NB4 (cell line): ENCODE measurements at places on chromosomes 16 and 17.
A peak's percentile ranks its signal among the peaks of the same experiment; 100 is the strongest.

GRCh38 chr16:25390761-25391160 is 133.1 kb upstream of the ZKSCAN2 start:
- DNase-seq = no peak

DNA sequence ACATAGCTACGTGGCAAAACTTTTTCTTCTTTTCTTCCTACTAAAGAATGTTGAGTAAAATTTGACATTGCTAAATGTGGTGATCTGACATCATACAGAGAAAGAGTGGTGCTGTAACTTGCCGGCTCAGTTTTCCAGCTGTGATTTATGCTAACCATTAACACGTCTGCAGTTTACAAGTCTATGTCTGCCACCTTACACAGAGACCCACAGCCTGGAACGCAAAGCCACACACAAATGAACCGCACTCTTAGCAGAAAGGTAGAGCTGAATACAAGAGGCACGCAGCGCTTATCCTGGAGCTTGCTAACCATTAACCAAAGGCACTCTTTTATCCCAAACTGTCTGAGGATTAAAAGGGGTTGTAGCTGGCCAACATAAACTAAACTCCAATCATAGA is 31.9 kb downstream of the CACNG1 start:
- no peak for DNase-seq

DNA sequence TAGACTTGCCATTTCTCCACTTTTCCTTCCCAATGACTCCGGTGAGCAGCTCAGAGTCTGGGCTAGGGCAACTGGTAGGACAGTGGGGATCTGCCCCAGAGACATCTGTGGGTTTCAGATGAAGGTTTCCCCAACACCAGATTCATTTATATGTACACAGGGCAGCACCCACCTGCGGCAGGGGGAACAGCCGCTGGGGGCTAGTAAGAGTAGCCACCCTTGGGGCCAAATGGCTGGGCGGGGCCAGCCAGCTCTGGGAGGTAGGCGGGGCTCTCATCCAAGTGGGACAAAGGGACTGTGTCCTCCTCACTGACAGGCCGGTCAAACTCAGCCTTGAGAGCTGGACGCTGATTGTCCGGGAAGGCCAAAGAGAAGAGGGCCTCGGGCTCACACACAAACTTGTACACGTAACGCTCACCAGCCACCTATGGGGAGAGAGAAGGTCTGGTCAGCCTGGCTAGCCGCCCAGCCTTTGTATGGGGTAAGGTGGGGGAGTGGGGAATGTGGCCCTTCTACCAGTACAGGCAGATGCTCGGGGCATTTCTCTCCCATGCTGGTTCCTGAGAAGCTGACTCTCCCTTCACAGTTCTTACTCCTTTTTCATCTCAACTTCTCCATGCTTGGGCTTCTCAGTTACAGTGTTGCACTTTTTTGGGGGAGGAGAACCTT is 17.7 kb downstream of the ETV4 start:
- no peak for DNase-seq

DNA sequence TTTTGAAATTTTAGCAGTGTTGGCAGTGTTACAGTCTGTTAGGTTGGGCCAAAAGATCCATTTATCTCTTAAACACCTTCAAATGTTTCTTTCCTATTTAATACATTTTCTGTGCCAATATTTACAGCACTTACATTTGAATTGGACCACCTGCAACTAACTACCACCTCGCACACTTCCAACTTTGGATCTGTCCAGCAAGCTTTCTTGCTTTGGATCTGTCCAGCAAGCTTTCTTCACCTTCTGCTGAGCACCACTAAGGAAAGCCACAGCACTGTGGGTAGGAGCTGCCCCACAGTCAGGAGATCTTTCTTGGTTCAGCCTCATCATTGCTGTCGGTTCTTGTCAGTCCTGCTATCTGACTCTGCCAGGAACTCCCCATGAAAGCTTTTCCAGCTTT is 129.3 kb downstream of the PHKB start:
- no peak for DNase-seq

DNA sequence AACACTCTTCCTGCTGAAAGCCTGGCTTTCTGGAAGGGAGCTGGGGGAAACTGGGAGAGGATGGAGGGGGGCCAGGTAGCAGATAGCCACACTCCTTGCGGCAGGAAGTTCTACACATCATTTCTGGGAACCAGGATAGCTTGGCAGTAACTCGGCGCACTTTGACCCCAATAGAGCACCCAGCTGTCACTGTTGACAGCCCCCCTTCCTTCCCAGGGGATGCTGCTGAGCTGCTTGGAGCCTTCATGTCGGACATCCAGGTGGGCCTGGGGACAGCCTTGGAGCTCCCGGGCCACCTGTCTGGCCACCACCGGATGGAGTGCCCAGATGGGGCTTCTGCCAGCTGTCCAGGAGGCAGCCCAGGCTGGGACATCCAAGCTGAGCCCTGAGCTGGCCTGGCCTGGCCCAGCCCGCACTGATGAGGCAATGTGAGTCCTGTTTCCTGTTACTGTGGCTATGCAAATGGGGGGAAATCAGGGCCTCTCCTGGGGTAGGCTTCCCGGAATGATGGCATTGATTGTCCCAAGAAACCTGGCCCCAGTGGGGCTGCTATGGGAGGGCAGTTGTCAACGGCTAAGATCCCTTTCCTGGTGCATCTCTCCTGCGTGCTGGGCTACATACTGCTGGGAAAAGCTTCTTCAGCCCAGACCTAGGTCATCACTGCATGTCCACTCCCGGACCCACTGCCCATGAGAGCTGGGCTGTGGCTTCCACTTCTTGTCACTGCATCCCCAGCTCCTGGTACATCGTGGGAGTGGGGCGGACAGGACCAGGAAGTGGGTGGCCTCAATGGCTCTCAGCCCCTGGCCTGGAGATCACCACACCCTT is 50.0 kb downstream of the SOCS1 start:
- peak; percentile 52 for DNase-seq

DNA sequence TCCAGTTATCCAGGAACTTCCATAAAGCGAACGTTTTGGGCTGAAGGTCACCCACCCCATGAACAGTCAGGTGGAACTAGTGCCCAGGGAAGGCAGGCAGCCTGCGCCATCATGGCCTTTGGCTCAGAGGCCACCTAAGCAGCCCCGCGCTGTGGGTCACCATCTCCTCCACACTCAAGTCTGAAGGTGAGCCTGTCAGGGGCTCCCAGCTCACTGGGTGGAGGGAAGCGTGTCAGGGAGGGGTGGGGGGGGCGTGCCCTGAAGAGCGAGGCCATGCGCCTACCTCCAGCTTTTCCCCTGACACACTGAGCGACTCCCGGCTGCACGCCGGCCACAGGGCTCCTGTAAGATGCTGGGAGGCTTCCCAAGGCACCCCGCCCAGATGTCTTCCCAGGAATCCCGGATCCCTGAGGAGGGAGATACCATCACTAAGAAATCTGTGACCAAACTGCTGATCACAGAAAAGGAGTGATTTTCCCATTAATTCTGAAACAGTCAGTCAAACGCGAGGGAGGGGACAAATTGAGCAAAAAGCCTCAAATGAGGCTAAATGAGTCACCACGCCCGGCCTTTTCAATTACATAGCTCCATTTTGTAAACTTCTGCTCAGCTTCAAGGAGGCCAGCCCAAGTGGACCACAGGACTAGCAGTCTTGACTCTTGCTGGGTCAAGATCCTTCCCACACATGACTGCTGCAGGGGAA is 26.5 kb upstream of the SLC25A19 start:
- DNase-seq = peak; percentile 83

GRCh38 chr16:69318177-69318910 is 7.2 kb downstream of the VPS4A start:
- no peak for DNase-seq

GRCh38 chr17:79977708-79978547 is 57.7 kb downstream of the TBC1D16 start:
- no peak for DNase-seq

GRCh38 chr16:67301080-67301782 is 21.9 kb downstream of the PLEKHG4 start:
- DNase-seq = no peak

DNA sequence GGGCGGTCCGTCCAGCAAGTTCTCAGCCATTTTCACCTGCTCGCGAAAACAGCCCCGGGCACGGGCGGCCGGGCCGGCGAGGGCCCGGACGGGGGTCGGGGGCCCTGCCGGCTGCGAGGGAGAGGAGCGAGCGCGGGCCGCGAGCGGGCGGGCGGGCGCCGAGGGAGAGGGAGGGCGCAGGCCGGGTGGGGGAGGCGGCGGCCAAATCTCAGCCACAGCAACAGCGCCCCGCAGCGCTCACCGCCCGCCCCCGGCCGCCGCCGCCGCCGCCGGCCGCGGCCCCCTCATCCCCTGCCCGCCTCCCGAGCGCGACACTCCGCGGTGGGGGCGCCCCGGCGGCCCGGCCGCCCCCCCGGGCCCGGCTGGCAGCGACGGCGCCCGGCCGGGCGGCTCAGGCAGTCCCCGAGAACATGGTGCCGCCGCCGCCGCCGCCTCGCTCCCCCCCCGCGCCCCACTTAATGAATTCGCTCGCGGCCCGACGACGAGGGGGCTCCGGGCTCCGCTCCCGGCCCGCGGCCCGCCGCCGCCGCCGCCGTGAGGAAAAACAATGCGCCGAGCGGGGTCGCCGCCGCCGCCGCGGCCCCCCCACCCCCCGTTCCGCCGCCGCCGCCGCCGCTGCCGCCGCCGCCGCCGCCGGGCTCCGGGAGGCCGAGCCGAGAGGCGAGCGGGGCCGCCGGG is 487 bp downstream of the CREBBP start:
- peak; percentile 74 for DNase-seq

- DNase-seq = no peak
These were observed 39.7 kb downstream of the PIK3R5 start for GRCh38 chr17:8925808-8926207.

DNA sequence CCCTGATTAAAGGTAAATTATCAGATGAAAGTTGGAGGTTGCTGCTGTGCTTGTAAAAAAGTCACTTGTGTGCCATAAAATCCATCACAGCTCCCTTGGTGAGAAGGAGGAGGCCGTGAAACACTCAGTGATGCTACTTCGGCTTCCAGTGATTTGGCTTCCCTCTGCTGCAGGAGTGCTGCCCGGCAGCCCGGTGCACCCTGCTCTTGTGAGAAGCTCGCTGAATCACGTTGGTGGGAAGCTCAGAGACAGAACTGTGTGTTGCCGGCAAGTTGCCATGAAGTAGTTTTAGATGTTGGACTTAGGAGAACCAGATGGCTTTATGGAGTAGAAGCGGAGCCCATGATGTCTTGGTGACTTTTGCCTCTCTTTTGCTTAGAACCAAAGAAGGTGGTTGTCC is 33.3 kb downstream of the MSI2 start:
- no peak for DNase-seq

- no peak for DNase-seq
These were observed 22.2 kb downstream of the SOST start for GRCh38 chr17:43736389-43736788.

GRCh38 chr17:36691606-36692005 is 90.2 kb downstream of the MRM1 start:
- DNase-seq = no peak

GRCh38 chr17:41002814-41003213 is 3.1 kb upstream of the KRTAP3-2 start:
- DNase-seq = no peak

DNA sequence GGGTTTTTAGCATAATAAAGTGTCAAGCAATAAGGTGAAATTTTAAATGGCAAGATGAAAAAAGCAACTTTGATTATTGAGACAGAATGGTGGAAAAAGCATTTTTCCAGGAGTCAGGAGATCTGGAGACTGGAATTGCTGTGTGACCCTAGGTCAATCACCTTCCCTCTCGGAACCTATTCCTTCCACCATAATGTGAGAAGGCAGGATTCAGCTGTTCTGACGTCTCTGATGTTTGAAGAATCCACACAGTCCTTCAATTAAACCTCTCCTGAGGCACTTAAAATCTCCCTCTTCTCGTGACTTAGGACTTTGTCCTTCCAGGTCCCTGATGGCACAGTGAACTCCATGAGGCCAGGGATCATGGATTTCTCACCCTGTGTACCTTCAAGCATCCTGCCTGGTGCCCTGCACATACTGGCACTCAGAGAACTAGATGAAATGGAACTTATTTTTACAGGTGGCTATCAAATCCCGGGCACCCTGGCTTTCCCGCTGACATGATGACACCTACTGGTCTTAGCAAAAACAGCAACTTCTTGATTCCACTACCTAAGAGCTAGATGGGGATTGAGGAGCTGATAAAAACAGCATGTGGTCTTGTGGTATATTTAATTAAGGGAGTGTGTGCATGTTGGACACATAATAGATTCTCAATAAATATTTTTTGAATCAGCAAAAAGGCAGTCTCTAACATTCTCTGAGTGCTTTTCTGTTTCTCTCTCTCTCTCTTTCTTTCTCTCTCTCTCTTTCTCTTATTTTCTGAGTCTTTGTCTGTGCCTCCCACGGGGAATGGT is 2.3 kb upstream of the CCDC182 start:
- peak; percentile 80 for DNase-seq

GRCh38 chr16:55292491-55292890 is 31.5 kb upstream of the IRX6 start:
- DNase-seq = no peak

- DNase-seq = peak; percentile 77
These were observed 8.2 kb downstream of the SYNGR2 start for GRCh38 chr17:78176548-78177025.

DNA sequence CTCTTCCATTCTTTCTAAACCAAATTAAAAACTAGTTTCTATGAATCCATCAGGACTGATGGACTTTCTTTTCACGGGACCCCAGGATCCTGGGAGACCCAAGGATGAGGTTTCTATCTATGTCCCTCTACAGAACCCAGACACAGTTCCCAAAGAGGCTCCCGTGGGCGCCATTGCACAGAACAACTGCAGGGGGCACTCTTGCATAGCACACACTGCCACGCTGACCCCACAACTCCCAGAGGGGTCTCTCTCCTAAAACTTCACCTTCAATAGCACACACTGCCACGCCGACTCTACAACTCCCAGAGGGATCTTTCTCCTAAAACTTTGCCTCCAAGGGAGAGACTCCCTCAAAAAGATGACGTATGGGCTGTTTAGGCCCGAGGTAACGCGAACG is 9.0 kb downstream of the ABR start:
- no peak for DNase-seq

- DNase-seq = no peak
These were observed 3.3 kb downstream of the FOXF1 start for GRCh38 chr16:86513471-86514277.

GRCh38 chr16:73287859-73288405 is 240.0 kb upstream of the ZFHX3 start:
- no peak for DNase-seq

DNA sequence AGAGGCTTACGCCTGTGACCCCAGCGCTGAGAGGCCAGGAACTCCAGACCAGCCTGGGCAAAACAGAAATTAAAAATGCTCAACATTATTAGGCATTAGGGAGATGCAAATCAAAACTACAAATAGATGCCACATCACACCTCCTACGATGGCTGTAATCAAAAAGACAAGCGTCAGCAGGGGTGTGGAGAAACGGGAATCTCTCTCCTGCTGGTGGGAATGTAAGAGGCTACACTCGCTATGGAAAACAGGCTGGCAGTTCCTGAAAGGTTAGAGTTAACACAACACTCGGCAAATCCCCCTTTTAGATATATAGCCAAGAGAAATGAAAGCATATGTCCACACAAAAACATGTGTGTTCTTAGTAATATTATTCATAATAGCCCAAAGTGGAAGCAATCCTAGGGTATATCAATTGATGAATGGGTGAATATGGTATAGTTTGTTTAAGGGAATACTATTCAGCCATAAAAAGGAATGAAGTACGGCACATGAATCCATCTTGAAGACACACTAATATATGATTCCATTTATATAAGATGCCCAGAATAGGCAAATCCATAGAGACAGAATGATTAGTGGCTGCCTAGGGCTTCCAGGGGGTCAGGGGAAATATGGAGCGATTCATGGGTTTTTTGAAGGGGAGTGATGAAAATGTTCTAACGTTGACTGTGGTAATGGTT is 1.8 kb upstream of the NPRL3 start:
- no peak for DNase-seq
